OCI-LY7 (cell line): ENCODE measurements at places on chromosomes 13 and 19.

DNA sequence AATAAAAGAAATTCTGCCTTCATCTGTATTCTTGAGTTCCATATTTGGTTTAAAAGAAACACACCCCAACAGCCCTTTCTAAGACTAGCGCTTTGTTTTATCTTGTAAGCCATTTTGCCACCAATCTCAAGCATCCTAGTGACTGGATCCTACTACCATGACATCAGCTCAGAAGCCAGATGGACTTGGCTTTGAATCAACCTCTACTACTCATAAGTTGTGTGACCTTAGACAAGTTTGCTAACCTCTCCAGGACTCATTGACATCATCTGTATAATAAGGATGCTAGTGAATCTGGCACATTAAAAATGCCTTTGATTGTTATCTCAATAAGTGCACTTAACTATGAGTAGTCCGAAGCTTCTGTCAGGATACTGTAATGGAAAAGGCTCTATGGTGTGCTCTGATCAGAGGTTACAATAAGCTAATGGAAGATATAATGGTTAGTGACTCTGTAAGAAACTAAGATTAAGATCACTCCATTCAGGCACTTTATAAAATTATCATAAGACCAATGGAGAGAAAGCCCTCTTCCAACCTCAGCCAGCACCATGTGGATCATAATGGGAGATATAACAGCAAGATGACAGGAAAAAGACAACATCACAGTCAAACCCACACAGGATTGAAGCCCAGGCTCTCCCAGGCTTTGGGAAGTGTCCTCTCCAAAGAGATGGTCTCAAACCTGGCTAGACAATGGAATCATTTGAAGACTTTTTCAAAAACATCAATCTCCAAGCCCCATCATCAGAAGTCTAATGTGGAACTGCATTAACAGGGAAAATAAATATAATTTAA is 180.6 kb upstream of the MIR17HG start:
- no peak for DNase-seq

DNA sequence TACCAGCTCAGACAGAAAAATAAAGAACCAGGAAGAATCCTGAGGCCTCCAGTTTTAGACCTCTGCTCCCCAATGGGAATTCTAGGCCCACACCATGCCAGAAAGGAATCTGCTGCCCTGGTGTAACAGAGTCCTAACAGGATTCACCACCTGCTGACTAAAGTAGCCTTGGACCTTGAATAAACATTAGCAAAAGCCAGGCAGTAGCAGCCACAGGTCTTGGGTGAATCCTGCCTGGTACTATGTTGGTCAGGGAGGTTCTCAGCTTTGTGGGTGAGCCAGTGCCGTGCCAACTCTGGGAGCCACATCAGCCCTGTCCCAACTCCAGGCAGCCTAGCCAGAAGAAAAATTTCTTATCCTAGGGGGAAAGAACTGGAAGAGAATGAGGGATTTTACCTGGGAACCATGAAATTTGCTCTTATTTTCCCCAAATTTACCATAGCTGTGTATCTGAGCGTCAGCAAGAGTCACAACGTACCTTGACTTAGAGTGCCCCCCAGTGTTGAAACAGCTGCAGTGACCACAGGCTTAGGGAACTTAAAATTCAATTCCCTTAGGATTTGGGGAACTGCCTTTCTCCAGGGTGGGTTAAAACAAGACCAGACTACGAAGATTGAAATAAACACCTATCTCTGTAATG is 1895.6 kb upstream of the PRR20A start:
- DNase-seq: no peak

DNA sequence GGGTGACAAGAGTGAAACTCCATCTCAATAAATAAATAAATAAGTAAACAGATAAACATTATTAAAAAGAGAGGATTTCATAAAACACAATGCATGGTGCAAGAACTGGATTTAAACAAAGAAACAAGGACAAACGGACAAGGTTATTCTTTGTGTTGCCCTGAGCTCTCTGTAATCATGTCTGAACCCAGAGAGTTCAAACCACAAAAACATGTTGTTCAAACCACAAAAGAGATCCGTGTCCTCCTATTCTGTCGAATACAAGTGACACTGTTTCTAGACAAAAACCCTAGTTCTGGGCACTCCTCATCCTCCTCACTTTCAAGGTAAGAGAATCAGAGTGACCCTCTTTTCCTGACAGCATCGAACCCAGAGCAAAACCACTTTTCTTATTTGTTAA is 4.6 kb upstream of the TPRX2 start:
- DNase-seq: no peak

DNA sequence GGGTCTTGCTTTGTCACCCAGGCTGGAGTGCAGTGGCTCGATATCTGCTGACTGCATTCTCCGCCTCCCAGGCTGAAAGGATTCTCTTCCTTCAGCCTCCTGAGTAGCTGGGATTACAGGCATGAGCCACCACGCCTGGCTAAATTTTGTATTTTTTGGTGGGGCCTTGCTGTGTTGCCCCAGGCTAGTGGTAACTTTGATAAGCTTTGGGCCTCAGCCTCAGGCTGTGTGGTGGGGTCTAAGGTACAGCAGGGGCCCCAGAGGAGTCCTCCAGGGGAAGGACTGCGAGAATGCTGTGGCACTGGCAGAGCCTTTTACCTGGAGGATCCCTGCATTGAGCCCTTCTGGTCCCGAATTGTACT is 7.2 kb downstream of the DOT1L start:
- no peak for DNase-seq
